ENCODE measurements at places on chromosomes 3 and 15.
A peak's percentile ranks its signal among the peaks of the same experiment; 100 is the strongest.

- H3K4me1 ChIP-seq = 0 out of 2 replicates have a peak, but pooled peaks cover 9% of the 10 kb centered on the region
- H3K36me3 ChIP-seq = no peaks in the 10 kb centered on the region
- peaks cover 10% of the 10 kb centered on the region for H3K27me3 ChIP-seq
- H3K27ac ChIP-seq = no peak overlapping the region
- H3K4me3 ChIP-seq = peak overlapping the region; percentile 84
Observed at GRCh38 chr15:82047453-82048400, 1.9 kb upstream of the MEX3B start.

DNA sequence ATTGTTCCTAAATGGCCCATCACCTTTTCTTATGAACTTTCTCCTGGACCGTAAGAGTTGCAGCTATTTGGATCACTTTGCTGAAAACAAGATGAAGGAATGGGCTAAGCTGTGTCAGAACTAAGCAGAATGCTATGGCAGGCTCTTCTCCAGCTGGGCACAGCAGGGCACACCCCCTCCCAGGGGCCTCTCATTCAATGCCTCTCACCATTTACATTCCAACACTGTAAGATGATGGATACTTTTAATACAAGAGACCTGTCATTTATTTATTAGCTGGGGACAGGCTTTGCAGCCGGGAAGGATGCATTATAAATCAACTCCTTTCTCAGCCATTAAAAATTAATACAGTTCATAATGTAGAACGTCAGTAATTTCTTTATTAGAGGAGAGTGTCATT is 240.1 kb downstream of the NTRK3 start:
- H3K27ac ChIP-seq = no peak overlapping the region
- H3K36me3 ChIP-seq = no peaks in the 10 kb centered on the region
- H3K27me3 ChIP-seq = no peaks in the 10 kb centered on the region
- H3K4me3 ChIP-seq = no peak overlapping the region

DNA sequence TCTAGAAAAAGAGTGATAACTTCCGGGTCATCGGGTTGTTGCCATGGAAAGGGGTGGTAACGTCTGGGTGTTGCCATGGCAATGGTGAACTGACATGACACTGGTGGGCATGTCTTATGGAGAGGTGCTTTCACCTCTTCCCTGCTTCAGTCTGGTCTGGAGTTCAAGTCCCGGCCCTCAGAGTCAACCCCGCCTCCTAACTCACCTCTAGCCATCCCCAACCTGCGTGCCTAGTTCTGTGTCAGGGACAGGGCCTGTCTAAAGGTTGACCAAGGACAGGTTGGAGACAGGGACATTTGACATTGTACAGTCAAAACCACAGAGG is 96.0 kb downstream of the LSM3 start:
- H3K27me3 ChIP-seq = no peaks in the 10 kb centered on the region
- no peaks in the 10 kb centered on the region for H3K36me3 ChIP-seq
- H3K4me3 ChIP-seq = no peak overlapping the region
- no peaks in the 10 kb centered on the region for H3K4me1 ChIP-seq
- no peak for DNase-seq
- no peak overlapping the region for H3K27ac ChIP-seq

DNA sequence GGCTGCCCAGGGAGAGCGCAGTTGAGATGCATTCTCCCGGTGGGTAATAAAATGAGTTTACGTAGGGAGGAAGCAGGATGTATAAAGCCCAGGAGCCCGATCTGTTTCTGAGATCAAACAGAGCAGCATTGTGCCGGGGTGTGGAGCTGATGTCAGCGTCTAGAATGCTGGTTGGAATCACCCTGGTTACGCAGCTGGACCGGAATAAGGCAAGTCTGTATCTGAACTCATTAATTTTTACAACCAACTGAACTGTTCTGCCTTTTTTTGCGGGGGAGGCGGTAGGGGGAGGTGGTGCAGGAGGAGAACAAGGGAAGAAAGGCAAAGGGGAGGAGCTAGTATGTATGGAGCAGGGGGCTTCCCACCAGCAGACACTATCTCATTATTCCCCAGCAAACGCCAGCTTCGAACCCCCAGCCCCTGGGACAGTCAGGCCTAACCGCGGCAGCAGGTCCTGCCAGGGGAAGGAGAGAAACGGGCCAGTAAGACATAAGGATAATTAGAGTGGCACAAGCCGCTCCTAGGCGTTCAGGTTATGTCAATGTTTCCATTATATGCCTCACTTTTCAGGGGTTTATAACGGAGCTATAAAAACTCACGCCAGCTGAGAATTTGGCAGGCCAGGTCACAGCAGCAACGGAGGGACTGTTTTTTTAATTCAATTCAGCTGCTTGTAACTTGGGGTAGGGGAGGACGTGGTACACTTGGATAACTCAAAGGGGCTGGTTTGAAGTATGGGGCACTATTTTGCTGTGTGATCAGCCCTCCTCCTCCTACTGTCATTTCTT is 175.3 kb upstream of the HES1 start:
- H3K36me3 ChIP-seq = no peaks in the 10 kb centered on the region
- H3K27me3 ChIP-seq = no peaks in the 10 kb centered on the region
- H3K4me1 ChIP-seq = peaks cover 30% of the 10 kb centered on the region
- no peak for DNase-seq
- no peak overlapping the region for H3K4me3 ChIP-seq

DNA sequence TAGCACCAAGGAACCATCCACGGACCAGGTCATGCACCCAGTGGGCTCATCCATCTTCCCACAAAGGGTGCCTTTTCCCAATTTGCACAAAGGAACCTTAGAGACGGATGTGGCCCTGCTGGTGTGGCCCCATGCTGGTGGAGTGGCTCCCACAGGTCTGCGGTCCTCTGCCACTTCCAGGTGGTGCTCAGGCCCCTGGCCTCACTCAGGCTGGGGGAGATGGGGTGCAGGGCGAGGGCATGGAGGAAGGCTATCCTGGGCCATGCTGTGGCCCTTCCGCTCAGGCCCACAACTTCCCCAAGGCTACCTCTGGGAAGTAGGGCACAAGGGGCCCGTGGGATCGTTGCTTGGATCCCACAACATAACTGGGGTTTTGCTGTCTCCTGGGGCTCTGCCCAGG is 5.2 kb upstream of the SYNM start:
- 0 out of 2 replicates have a peak, but pooled peaks cover 6% of the 10 kb centered on the region for H3K4me1 ChIP-seq
- H3K27me3 ChIP-seq = peaks cover 7% of the 10 kb centered on the region
- DNase-seq = no peak
- no peak overlapping the region for H3K27ac ChIP-seq
- H3K36me3 ChIP-seq = no peaks in the 10 kb centered on the region

DNA sequence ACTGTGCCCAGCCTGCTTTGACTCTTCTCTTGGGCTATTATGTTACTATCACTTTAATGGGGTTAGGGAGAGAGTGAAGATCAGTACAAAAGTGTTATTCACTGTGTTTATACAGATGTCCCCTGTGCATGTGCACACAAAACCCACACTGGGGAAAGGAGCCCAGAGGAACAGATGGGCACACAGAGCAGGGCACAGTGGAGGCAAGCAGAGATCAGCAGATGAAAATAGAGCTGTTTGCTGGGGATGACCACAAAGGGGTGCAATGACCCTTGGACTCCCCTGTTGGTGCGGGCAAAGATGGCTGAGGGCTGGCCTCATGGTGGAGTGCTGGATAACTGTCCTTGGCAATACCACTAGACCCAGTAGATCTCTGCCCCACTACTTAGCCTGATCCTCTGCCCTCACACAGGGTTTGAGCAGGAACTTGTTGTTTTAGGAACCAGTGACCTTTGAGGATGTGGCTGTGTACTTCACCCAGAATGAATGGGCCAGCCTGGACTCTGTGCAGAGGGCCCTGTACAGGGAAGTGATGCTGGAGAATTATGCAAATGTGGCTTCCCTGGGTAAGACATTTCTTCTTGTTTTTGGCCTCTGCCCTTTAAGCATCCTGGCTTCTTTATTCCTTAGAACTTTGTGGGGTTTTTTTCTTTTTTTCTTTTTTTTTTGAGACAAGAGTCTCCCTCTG is 5.3 kb downstream of the ZNF620 start:
- no peaks in the 10 kb centered on the region for H3K4me1 ChIP-seq
- no peak for DNase-seq
- H3K4me3 ChIP-seq = no peak overlapping the region
- no peaks in the 10 kb centered on the region for H3K36me3 ChIP-seq
- no peak overlapping the region for H3K27ac ChIP-seq

GRCh38 chr3:168878655-168879054 is 782.9 kb upstream of the GOLIM4 start:
- DNase-seq = no peak
- H3K4me3 ChIP-seq = no peak overlapping the region
- H3K27ac ChIP-seq = no peak overlapping the region
- no peaks in the 10 kb centered on the region for H3K4me1 ChIP-seq
- H3K36me3 ChIP-seq = no peaks in the 10 kb centered on the region

- no peaks in the 10 kb centered on the region for H3K36me3 ChIP-seq
- H3K4me3 ChIP-seq = no peak overlapping the region
- no peak overlapping the region for H3K27ac ChIP-seq
- DNase-seq = no peak
- H3K27me3 ChIP-seq = no peaks in the 10 kb centered on the region
Observed at GRCh38 chr3:138019281-138020069, 9.5 kb downstream of the CLDN18 start.

DNA sequence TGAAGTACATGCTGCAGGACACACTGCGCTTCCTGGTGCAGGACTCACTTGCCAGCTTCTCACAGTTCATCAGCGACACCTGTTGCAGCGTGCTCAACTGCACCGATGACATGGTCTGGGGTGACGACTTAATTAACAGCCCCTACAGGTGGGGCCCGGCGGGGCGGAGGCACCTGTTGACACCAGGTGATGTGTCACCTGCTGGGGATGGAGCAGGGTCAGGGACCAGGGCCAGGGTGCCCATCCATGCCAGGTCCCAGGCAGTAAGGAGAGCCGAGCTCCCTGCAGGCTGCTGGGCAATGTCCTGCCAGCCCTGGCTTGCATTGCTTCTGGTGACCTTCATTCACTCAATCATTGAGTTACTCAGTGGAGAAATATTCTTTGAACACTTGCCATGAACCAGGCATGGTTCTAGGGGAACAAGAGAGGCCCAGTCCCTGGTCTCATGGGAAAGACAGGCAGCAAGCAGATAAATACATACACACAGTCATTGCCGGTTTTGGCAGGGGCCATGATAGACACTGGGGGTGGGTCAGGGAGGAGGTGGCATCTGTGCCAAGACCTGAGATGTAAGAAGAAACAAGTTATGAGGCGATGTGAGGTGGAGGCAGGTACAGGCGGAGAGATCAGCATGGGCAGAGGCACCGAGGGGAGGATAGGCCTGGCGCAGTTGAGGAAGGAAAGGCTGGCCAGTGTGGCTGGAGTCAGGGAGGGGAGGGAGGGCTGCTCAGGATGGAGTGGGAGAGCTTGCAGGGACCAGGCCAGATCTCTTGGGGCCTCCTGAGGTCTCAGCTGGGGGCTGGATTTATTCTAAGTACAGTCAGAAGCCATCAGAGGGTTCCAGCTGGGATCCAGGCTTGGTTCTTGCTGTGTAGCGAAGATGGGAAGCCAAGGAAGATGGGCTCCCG is 30.8 kb downstream of the DNAH1 start:
- no peaks in the 10 kb centered on the region for H3K4me1 ChIP-seq
- no peaks in the 10 kb centered on the region for H3K27me3 ChIP-seq
- no peak overlapping the region for H3K27ac ChIP-seq
- DNase-seq = no peak
- no peak overlapping the region for H3K4me3 ChIP-seq

GRCh38 chr15:75830910-75831805 is 12.1 kb upstream of the UBE2Q2 start:
- no peaks in the 10 kb centered on the region for H3K27me3 ChIP-seq
- H3K4me1 ChIP-seq = 0 out of 2 replicates have a peak, but pooled peaks cover 9% of the 10 kb centered on the region
- H3K36me3 ChIP-seq = no peaks in the 10 kb centered on the region
